Fibroblast of skin of right biceps (primary cell): ENCODE measurements at places on chromosomes 2 and 18.
A peak's percentile ranks its signal among the peaks of the same experiment; 100 is the strongest.

DNA sequence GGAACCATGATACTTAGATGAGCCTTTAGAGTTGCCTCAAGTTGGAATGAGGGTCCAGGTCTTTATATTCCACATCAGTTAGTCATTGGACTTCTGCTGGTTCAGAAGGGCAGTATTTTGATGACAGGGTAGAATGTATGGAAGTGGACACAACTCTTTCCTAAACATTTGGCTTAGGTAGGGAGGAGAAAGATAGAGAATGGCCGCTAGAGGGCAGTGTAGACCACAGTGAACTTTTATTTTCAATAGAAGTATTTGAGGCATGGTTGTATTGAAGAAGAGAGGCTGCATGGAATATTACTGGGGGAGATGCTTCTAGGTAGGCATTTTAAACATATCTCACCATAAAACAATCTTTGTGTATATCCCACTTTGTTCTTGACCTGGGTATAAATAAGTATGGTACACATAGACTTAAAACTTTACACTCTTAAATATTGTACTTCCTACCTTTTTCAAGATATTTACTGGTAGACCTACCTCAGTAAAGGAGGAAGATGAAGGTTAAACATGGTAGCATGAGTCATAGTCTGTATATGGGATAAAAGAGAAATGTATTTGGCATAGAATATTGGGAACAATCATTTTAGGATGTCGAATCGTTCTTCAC, 497.6 kb upstream of the FAM98A start:
- DNase-seq = peak; percentile 63

- DNase-seq = no peak
Observed at GRCh38 chr2:28267282-28267681, 125.4 kb upstream of the FOSL2 start.

- DNase-seq = peak; percentile 55
Observed at GRCh38 chr2:189580658-189581353, at the start of gene SLC40A1. Gene SLC40A1 (minus strand): TSS chr2:189580786. CDS start chr2:189580460, 326 bp downstream.

DNA sequence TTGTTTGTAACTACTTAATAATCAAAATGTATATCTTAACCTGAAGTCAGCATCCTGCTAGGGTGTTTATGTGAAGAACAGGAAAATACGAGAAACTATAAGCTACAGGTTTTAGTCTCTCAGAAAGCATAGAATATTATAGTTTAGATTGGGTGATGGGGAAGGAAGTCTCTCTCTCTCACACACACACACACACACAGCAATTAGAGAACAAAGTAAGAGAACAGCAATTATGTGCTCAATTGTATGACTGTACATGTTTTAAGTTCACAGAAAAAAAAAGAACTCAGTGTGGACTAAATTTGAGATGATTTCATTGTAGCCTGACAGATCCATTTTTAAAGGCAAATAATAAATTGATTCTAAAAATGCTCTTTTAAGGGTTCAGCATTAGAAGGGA, 94.3 kb upstream of the ZNF516 start:
- DNase-seq = no peak

GRCh38 chr2:29382486-29382885, 267.3 kb downstream of the CLIP4 start:
- peak; percentile 28 for DNase-seq

GRCh38 chr2:8195784-8196183, 486.1 kb upstream of the ID2 start:
- no peak for DNase-seq

- DNase-seq = peak; percentile 2
Observed at GRCh38 chr2:51263951-51264350, 232.0 kb upstream of the NRXN1 start.

DNA sequence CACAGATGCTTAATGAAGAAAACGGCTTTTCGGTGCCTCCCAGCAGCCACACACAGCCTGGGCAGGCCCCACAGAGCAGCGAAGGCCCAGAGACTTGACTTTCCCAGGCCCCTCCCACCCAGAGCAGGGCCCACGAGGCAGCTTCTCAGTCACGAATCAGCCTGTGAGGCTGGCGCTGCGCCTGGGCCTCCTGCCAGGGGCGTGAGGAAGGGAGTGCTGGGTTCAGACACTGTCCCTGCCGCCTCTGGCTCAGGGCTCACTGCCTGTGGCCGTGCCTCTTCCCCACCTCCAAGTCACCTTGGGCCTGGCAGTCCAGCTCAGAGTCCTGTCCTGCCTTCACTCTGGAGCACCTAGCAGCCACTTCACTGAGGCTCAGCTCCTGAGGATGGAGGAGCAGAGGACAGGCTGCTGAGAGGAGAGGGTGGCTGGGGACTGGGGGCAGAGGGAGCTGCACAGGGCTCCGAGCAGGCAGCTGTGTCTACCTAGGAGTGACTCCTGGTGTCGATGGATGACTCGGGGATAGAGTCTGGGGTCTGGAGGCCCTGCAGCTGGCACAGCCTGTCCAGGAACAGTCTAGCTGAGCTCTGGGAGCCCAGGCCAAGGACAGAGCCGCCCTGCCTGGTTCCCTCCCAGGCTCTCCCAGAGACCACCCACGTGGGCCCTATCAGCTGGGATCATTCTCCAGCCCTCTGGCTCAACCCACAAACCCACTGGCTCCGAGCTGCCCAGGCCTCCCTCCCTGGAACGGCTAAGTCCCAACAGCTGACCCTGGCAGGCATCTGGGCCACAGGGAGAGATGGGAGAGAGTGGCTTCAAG, 36.4 kb upstream of the FOSL2 start:
- peak; percentile 91 for DNase-seq

GRCh38 chr2:216315802-216316603, 56.3 kb downstream of the MARCHF4 start:
- DNase-seq = peak; percentile 78

- no peak for DNase-seq
Observed at GRCh38 chr18:4734021-4734420, 278.9 kb upstream of the DLGAP1 start.

DNA sequence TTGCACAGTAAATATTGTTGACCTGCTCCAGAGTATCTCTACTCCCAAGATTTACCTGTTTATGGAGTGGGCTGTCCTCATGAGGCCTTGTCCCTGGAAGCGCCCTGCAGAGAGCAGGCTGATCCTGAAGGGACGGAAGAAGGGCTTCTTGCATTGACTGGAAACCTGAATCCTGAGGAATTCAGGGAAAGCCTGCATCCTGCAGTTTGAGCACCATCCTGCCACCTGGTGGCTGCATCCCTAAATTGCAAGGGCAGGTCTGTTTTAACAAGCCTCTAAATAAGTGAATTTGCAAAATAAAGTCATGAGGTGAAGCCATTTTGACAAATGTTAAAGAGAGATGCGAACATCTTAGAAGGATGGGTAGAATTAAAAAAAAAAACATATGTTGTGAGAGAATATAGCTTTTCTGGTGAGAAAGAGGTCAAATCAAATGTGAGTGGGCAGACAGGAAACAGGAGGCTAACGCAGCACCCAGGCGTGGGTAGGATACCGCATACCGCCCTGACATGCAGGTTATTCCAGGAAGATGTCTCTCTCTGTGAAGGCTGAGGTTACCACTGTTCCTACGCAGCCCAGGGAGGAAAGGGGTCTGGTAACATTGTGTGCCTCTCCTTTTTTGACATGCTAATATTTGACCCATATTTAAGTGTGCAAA, 754.9 kb downstream of the RNF144A start:
- peak; percentile 54 for DNase-seq

DNA sequence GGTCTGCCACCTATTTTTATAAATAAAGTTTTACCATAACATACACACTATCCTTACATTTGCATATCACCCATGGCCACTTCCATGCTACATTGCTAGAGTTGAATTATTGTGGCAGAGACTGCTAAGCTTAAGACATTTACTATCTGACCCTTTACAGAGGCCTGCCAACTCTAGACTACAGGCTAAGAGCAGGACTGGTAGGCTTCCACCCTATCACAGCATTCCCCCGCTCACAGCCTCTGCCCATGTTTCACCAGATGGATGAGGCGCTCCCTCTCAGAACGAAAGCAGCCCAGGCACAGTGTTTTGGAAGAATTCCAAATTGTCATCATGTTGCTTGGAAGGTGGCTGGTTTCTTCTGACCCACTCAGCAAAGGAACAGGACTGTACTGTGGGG, 91.7 kb upstream of the SLC35G4 start:
- no peak for DNase-seq

GRCh38 chr2:231390667-231391066, 4.8 kb upstream of the B3GNT7 start:
- no peak for DNase-seq

GRCh38 chr18:49177071-49177470, 226.3 kb upstream of the SMAD7 start:
- DNase-seq = no peak

- DNase-seq = no peak
Observed at GRCh38 chr2:144533221-144533620, 13.3 kb upstream of the ZEB2 start.

GRCh38 chr2:116879650-116880160, 934.8 kb upstream of the DDX18 start:
- DNase-seq = no peak

DNA sequence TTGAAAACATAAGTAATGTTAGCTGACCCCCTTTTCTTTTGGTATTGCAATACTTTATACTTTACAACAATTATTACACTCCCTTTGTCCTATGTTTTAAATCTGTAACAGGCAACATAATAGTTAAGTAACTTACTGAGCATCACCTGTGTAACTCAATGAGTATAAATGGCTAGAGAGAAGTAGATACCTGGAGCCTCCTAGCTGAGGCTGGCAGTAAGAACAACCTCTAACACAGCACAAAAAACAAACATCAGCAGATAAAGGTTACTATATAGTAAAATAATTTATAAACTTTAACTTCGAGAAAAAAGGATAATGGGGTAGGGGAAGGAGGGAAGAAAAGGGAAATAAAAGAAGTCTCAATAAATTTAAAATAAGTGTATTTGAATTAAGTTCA, 73.1 kb upstream of the ST8SIA5 start:
- DNase-seq = no peak

GRCh38 chr2:119700866-119701265, 21.9 kb downstream of the TMEM177 start:
- DNase-seq = no peak

GRCh38 chr2:154814856-154815255, 116.4 kb downstream of the KCNJ3 start:
- DNase-seq = no peak

DNA sequence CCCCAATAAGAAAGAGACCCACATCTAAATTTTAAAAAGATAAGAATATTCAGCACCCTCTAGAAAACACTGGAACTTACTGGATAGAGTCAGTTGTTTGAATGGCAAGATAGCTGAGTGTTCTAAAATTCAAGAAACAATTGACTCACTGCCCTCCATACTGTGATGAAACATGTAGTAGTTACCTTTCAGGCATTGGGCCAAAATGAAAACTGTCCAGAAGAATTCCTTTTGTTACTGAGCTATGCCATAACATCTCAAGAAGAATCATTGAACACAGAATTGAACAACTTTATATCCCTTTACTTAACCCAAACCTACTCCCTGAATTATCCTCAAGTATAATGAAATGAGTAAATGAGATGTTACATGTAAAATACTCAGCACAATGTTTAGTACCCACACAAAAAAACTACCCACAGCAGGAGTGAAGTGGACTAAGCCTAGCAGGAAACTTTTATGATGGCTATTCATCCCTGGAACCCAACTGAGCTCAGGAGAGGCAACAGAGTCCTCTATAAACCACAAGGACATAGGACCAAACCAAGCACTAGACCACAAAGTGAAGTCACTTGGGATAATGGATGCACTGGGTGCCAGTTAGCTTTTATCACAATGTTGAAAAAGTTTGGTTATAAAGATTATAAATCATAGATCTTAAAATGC, 32.7 kb downstream of the RBM43 start:
- DNase-seq = no peak

DNA sequence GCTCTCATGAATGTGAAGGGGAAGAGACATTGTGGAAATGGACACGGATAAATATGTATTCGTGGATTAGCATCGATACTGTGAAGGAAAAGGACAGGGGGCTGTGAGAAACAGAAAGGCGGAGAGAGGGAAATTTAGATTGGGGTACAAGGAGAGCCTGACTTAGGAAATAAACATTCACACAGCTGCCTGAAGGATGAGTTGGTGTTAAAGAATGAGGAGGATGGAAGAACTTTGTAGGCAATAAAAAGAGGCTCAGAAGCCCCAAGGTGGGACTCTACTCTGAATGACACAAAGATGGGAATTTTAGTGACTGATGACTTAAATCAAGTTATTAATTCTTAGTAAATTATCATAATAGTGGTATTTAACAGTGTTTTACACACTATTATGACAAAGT, 10.1 kb downstream of the MYO1B start:
- peak; percentile 46 for DNase-seq

- no peak for DNase-seq
Observed at GRCh38 chr2:2839393-2839781, 508.3 kb upstream of the MYT1L start.

GRCh38 chr2:189192766-189193165, 13.2 kb upstream of the COL5A2 start:
- no peak for DNase-seq

- no peak for DNase-seq
Observed at GRCh38 chr2:240397542-240397916, 37.9 kb upstream of the GPC1 start.

- no peak for DNase-seq
Observed at GRCh38 chr2:160694631-160695030, 201.0 kb upstream of the RBMS1 start.

- DNase-seq = peak; percentile 4
Observed at GRCh38 chr18:40642692-40643229, 1312.3 kb upstream of the PIK3C3 start.

- no peak for DNase-seq
Observed at GRCh38 chr2:68537011-68537410, 69.6 kb downstream of the APLF start.

DNA sequence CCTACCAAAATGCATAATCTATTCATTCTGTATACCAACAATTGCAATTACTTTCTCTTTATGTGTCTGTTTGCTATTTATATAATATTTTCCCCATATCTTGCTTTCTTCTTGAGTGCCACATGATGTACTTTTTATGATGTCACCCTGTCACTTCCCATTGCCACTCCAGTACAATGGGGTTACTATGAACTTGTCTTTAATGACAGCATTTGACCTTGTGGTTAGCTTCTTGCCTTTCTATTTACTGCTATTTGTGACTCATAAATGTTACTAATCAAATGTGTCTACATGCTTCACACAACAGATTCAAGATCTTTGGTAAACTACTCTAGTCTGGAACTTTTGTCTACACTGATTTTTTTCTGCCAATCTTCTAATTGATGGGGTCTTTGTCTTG, 486.3 kb downstream of the NR4A2 start:
- no peak for DNase-seq

DNA sequence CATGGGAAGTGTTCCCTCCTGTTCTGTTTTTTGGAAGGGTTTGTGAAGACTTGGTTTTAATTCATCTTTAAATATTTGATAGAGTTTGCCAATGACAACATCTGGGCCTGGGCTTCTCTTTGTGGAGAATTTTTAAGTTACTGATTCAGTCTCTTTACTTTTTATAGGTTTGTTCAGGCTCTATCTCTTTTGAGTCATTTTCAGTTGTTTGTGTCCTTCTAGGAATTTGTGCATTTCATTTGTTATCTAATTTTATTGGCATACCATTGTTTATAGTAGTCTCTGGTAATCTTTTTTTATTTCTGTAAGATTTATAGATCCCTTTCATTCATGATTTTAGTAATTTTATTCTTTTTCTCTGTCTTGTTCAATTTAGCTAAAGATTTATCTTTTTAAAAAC, 14.6 kb downstream of the SCLY start:
- DNase-seq = no peak
